Upper lobe of left lung (tissue), 6 donors: ENCODE measurements at places on chromosomes 1 and 21. TPM values are rescaled to one million over a fixed set of nuclear protein-coding genes. Genes with fewer than 3 reads are reported as not detected.
A peak's percentile ranks its signal among the peaks of the same experiment; 100 is the strongest.

GRCh38 chr1:76269155-76269554 is 194.6 kb downstream of the ST6GALNAC3 start:
- no peaks in the 10 kb centered on the region for H3K36me3 ChIP-seq
- H3K4me3 ChIP-seq: no peak overlapping the region
- peaks cover 17% of the 10 kb centered on the region for H3K4me1 ChIP-seq
- no peak overlapping the region for H3K27ac ChIP-seq

GRCh38 chr1:17295292-17295691 is 12.7 kb upstream of the PADI4 start:
- peak; percentile 49 for DNase-seq
- H3K4me3 ChIP-seq: no peak overlapping the region
- H3K36me3 ChIP-seq: no peaks in the 10 kb centered on the region
- H3K27ac ChIP-seq: no peak overlapping the region
- H3K27me3 ChIP-seq: no peaks in the 10 kb centered on the region
- no peaks in the 10 kb centered on the region for H3K4me1 ChIP-seq

The PIK3CD gene
- total RNA-seq: 56.6 TPM

GRCh38 chr1:23527366-23527765 is 3.7 kb downstream of the E2F2 start:
- peaks cover 72% of the 10 kb centered on the region for H3K4me1 ChIP-seq
- DNase-seq: peak; percentile 39
- no peak overlapping the region for H3K4me3 ChIP-seq
- H3K27ac ChIP-seq: peak overlapping the region; percentile 12

The GOLT1A gene
- total RNA-seq: not detected

GRCh38 chr1:94608142-94608851 is 66.7 kb upstream of the F3 start:
- peak overlapping the region; percentile 4 for H3K27ac ChIP-seq
- no peaks in the 10 kb centered on the region for H3K36me3 ChIP-seq
- H3K27me3 ChIP-seq: no peaks in the 10 kb centered on the region
- DNase-seq: no peak
- H3K4me3 ChIP-seq: no peak overlapping the region

- H3K27me3 ChIP-seq: no peaks in the 10 kb centered on the region
- peak within 1 kb of the TSS; percentile 77 for H3K27ac ChIP-seq
- peaks cover 63% of the 10 kb centered on the region for H3K4me1 ChIP-seq
- DNase-seq: peak; percentile 94
- H3K36me3 ChIP-seq: no peaks in the 10 kb centered on the region
Observed at GRCh38 chr1:21289700-21290545, at the start of gene ECE1. TSS of gene ECE1 (minus strand) at chr1:21290463. CDS start at chr1:21290414, 49 bp downstream.

GRCh38 chr1:233373226-233373625 is 45.7 kb downstream of the MAP3K21 start:
- no peaks in the 10 kb centered on the region for H3K4me1 ChIP-seq
- H3K27ac ChIP-seq: no peak overlapping the region
- H3K36me3 ChIP-seq: no peaks in the 10 kb centered on the region
- H3K27me3 ChIP-seq: no peaks in the 10 kb centered on the region
- no peak overlapping the region for H3K4me3 ChIP-seq

The FCRL4 gene
- total RNA-seq: not detected

GRCh38 chr1:226111883-226112261 is 49.4 kb downstream of the H3-3A start:
- no peaks in the 10 kb centered on the region for H3K36me3 ChIP-seq
- no peak for DNase-seq
- peak overlapping the region; percentile 92 for H3K27ac ChIP-seq
- no peak overlapping the region for H3K4me3 ChIP-seq

GRCh38 chr1:206577626-206578025 is 34.6 kb downstream of the EIF2D start:
- H3K27me3 ChIP-seq: no peaks in the 10 kb centered on the region
- peaks cover 46% of the 10 kb centered on the region for H3K4me1 ChIP-seq
- DNase-seq: no peak
- H3K4me3 ChIP-seq: no peak overlapping the region
- H3K36me3 ChIP-seq: peaks cover 3% of the 10 kb centered on the region

GRCh38 chr1:83583351-83584014 is 415.4 kb downstream of the TTLL7 start:
- H3K27ac ChIP-seq: no peak overlapping the region
- no peaks in the 10 kb centered on the region for H3K4me1 ChIP-seq
- peak; percentile 53 for DNase-seq
- H3K36me3 ChIP-seq: no peaks in the 10 kb centered on the region

DNA sequence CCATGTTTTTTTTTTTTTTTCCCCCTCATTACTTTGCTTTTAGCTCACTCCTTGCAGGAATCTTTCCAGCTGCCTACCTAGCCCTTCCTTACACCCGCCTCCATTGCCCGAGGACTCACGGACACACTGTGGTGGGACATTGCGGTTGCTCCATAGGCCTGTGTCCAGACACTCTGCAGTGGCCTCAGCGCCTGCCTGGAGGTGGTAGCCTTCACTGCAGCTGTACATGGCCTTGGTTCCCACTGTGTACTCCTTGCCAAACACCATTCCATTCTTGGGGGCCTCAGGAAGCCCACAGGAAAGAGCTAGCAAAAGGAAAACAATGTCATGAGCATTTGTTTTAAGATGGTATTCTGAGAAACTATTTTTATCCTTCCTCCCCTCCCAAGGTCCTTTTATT is 99.9 kb downstream of the ZSCAN20 start:
- no peak overlapping the region for H3K27ac ChIP-seq
- no peaks in the 10 kb centered on the region for H3K4me1 ChIP-seq
- H3K4me3 ChIP-seq: no peak overlapping the region
- no peaks in the 10 kb centered on the region for H3K36me3 ChIP-seq
- no peaks in the 10 kb centered on the region for H3K27me3 ChIP-seq

The OR2T11 gene
- not detected for total RNA-seq

The AKR7A3 gene
- total RNA-seq: 1.0 TPM
